Fibroblast of skin of left quadriceps (primary cell): ENCODE measurements at places on chromosomes 5 and 9.

GRCh38 chr5:59709346-59709821 lies 184.1 kb downstream of the PDE4D start:
- DNase-seq = no peak

GRCh38 chr5:10622810-10623209 lies 58.9 kb downstream of the ANKRD33B start:
- no peak for DNase-seq

GRCh38 chr5:149211566-149211965 lies 60.1 kb upstream of the AFAP1L1 start:
- DNase-seq = peak; percentile 35

- DNase-seq = no peak
These were observed 357.8 kb downstream of the TMEM38B start for GRCh38 chr9:106052166-106052565.

GRCh38 chr9:36147441-36148175 lies 11.1 kb downstream of the GLIPR2 start:
- no peak for DNase-seq

- DNase-seq = peak; percentile 94
These were observed 146.6 kb upstream of the TUT7 start for GRCh38 chr9:86500667-86501435.

DNA sequence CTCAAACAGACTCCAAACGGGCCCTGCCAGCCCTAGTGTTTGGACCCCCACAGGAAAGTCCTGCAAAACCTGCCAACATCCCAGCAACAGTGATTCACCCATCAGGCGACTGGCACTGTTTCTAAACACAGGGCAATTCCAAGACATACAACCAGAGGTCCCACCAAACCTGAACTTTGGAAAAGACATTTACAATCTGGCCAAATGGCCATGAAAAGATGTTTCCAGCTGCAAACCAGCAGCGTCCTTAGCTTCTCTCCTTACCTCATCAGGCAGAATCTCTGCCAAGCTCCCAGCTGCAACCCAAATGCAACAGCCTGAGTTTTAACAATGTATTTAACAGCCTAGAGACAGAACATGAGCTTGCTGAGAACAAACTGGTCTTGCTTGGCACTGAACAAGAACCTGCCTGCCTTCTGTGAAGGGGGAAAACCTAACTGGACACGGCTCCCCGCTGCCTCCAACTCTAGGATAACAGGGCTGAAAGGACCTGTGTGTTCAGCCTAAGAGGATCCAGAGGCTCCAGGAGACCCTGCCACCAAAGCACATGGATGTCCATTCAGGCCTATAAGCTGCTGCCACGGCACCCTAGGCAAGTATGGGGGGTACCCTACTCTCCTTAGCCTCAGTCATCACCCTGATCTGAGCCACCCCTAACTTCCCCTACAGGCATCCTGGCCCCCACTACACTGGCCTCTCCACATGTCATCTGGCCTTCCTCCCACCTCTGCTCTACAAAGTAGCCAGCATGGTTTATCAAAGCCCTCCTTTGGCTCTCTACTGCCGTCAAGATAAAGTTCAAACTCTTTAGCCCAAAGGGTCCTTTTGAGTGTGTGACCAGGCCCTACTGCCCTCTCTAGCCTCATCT lies 5.6 kb downstream of the P4HA2 start:
- DNase-seq = peak; percentile 42

- DNase-seq = peak; percentile 14
These were observed 4.9 kb upstream of the PGGT1B start for GRCh38 chr5:115267617-115268016.

GRCh38 chr5:81006947-81007636 lies 46.9 kb downstream of the RASGRF2 start:
- no peak for DNase-seq

- DNase-seq = no peak
These were observed 3.4 kb downstream of the PLEKHG4B start for GRCh38 chr5:95241-95980.
